Daoy (cell line): ENCODE measurements at places on chromosomes 7 and 10. TPM values are rescaled to one million over a fixed set of nuclear protein-coding genes. Genes with fewer than 3 reads are reported as not detected.

Gene CHST12
- total RNA-seq, result 6.3 and 7.6 TPM in 2 replicates

Gene JAZF1
- total RNA-seq, result 6.1 and 6.9 TPM in 2 replicates

Gene TMEM176A
- 0.33 and 2.6 TPM in 2 replicates for total RNA-seq

Gene NPFFR1
- total RNA-seq, result under 0.01 TPM in 1 of 2 replicates, not detected in the other

Gene ADCYAP1R1
- 0.17 and 0.24 TPM in 2 replicates for total RNA-seq

Gene PDIA4
- 332 and 349 TPM in 2 replicates for total RNA-seq
